ENCODE measurements at places on chromosomes 5 and 9. TPM values are rescaled to one million over a fixed set of nuclear protein-coding genes. Genes with fewer than 3 reads are reported as not detected.

The F2RL1 gene
- polyA plus RNA-seq: 10.5 TPM

- no peak for DNase-seq
These were observed 323.9 kb upstream of the PTGER4 start for GRCh38 chr5:40355846-40356245.

DNA sequence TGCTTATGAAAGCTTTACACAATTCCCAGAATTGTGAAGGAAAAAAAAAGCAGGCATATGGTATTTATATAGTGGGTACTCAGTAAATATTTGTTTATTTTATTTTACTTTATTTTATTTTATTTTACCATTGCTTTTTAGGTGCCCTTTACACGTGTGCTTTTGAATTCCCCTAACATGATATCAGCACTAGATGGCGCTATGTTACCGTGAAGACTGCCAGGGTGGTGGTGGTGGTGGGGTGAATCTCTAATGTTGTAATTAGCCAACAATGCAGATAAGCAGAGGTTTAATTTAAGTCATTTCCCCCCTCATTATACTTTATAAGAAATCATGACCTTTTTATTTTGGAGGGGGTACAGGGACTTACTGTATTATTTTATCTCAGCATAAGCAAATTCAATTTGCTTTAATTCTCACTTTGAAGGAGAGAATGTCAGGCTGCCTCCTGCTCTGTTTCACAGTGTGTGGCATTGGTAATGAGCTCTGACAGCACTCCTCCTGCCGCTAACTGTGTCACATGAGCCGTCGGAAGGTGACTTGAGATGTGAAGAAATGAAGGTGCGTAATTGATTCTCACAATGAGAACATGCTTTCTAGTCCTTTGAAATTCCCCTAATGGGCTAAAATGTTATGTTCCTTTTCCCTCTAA, 165.6 kb downstream of the YTHDC2 start:
- no peak for DNase-seq

DNA sequence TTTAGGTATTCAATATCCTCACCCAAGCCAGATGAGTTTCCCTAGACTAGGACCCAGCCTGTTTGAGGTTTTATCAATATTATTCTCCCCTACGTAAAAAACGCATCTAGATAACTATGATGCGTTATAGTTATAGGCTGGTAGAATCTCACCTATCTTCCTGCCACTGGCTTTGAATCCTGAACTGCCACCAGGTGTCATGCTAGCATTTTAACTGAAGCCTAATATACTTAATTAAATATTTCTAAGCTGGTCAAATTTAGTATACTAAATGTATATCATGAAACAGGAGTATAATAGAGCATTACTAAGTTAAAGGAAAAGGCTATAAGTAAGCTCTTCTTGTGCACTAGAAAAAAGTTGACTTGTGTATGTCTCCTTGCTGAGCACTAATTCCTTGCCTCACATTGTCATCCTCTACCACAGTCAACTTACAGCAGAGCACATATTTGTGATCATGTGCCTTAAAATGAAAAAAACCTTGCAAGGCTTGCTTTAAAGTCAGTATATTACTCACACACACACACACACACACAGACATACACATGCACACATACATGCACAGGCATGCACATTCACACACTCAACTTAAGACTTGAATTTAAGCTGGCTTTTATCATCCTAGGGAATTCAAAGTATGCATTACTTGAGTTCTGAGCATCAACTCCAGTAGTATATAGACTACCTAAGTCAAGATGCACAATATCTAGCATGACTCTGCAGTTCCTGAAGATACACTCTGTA, 303.4 kb downstream of the ADGRV1 start:
- no peak for DNase-seq

DNA sequence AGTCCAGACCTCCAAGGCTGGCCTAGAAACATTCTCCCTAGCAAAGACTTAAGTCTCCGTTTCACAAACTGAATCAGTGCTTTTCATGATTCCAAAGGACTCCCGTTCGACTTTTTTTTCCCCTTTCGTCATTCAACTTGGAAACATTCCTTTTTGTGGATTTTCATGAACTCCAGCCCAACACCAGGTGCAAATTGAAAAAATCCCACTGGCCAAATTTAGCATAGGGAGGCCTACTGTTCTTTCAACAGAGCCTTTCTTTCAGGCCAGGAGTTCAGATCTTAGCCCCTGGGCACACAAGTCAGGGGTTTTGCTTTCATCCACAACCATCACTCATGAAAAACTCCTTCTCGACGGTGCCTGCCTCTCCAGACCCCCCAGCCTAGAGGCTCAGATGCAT, 285.3 kb downstream of the PIK3R1 start:
- no peak for DNase-seq

The MAT2B gene
- 81.3 TPM for polyA plus RNA-seq

DNA sequence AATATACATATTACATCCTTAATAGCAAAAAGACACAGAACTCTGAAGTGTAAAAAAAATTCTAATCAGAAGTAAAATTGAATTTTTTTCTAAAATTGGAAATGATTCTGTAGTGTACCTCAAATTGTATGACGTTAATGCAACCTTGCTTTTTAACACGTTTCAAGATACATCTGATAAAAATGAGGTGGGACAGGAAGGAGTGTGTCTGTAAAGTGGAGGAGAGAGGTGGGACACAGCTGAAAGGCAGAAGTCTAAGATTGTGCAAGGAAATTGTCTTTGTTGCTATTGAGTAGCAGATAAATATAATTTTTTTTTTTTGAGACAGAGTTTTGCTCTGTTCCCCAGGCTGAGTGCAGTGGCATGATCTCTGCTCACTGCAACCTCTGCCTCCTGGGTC, 15.7 kb upstream of the SNX30 start:
- no peak for DNase-seq

The SLC6A3 gene
- 3.0 TPM for polyA plus RNA-seq

The SPINK6 gene
- polyA plus RNA-seq: not detected

The HSPB3 gene
- polyA plus RNA-seq: not detected

The NR2F1-AS1 gene
- 56.7 TPM for polyA plus RNA-seq

GRCh38 chr9:17600962-17601593, 22.2 kb downstream of the SH3GL2 start:
- no peak for DNase-seq

The SLC45A2 gene
- polyA plus RNA-seq: 0.12 TPM

The FAM221B gene
- 0.90 TPM for polyA plus RNA-seq

The NKD2 gene
- 6.6 TPM for polyA plus RNA-seq

The MXD3 gene
- polyA plus RNA-seq: 36.5 TPM

DNA sequence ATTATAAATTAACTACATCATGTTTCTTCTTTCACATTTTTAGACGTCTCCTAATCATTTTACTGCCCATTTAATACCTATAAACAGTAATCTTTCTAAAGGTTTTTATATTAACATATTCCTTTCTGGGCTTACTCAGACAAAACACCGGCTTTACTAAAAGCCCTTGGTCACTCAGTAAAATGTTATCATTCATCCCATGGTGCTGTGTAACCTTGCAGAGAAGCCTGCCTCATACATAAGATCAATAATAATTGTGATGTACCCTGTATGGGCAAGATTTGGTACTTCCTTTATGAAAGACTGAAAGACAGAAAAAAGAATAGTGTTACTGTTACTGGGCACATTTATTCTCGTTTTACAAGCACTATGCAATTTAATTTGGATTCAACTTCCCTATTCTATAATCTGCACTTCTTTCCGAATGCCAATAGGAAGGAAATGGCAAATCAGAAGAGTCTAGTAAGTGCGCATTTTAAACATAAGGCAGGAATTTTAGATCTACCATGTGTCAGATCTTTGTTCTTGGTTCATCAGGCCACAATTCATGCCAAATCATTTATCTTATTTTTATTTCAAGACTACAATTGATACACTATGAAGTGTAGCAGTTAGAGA, 522.2 kb downstream of the CSNK1G3 start:
- no peak for DNase-seq

- DNase-seq: no peak
These were observed 191.3 kb upstream of the NREP start for GRCh38 chr5:111948092-111948841.

DNA sequence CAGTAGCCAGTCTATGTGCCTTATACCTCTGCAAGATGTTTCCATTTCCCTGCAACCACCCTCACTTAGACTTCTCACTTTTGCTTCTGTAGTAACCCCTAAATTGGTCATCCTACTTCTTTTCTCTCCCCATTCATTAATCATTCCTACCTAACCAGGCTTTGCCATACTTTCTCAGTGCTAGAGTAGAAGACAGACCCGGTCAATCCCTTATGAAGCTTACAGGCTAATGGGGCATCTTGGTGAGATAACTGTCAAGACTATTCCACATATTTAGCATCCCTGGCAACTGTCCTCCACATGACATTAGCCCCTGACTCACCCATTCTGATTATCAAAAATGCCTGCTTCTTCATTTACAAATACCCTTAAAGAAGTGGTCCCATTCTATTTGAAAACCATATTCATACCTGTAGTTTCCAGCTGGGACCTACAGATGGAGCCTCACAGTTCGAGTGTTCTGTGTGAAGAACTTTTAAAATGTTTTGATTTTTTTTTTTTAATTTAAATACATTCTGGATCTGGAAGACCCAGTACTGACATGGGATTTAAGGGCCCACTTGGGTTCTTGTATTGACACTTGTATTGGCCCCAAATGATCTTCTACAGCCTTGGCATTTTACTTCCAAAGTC, 21.0 kb downstream of the F2RL2 start:
- no peak for DNase-seq

The RALGPS1 gene
- 26.3 TPM for polyA plus RNA-seq

DNA sequence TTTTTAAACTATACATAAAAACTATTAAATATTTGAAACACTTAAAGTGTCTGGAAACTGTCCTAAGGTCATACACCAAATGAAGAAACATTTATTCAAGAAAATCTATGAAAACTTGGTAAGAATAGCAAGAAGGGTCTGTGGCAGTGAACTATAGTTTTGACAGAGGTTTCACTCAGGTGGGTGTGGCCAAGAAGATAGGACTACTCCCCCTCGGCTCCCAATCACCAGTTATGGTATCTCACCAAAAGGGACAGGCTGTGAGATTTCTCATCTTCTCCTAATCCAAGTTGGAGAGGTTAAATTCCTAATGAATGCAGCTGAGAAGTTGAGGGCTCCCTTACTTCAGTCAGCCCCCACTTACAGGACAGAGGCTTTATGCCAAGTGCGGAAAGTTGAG, 2.9 kb downstream of the ARSK start:
- no peak for DNase-seq

The LIX1 gene
- polyA plus RNA-seq: 0.64 TPM

- no peak for DNase-seq
These were observed 337.8 kb upstream of the PAPPA start for GRCh38 chr9:115815786-115816185.

GRCh38 chr5:125550274-125550673, 803.8 kb upstream of the ZNF608 start:
- DNase-seq: no peak

- DNase-seq: no peak
These were observed 129.6 kb downstream of the EPB41L4A start for GRCh38 chr5:112289465-112289864.

The PCDHB5 gene
- 11.0 TPM for polyA plus RNA-seq

The ENTPD2 gene
- polyA plus RNA-seq: 1.7 TPM

DNA sequence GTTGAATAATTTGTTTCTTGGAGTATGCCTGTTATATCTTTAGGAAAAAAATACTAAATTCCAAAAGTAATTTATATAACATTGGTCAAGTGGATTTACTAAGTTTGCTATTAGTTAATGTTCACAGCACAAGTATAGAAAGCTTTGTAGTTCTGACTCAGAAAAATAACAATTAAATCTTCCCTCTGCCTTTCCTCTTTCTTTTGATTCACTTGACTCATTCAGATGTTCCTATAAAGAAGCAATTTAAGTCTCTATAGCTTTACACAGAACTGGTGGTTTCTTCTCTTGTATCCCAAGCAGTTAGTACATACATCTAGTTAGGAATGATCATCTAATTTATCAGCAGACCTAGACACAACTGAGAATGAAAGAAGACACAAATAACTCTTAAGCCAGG, 4.5 kb upstream of the CDC42SE2 start:
- DNase-seq: no peak

The SAXO1 gene
- 0.20 TPM for polyA plus RNA-seq

GRCh38 chr5:72691751-72692150, 124.7 kb upstream of the TNPO1 start:
- DNase-seq: no peak

- DNase-seq: no peak
These were observed 67.8 kb downstream of the LHX2 start for GRCh38 chr9:124079176-124079925.

The SMU1 gene
- polyA plus RNA-seq: 24.6 TPM

DNA sequence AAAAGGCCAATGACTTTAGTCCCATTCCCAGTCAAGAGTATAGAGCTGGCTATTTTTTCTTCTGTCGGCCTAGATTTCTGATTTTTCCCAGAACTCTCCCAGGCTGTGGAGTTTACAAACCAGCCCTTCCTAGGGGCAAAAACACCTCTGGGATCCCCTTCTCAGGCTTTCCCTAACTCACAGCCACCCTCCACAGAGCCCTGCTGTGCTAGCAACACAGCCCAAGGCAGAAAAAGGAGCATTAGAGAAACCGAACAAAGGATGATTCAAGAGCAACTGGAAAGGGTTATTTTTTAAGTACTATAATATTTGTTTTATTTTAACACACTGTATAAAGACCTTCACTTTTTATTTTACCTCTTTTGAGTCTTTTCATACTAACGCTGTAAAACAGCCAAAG, 234.8 kb downstream of the GLIS3 start:
- DNase-seq: no peak

DNA sequence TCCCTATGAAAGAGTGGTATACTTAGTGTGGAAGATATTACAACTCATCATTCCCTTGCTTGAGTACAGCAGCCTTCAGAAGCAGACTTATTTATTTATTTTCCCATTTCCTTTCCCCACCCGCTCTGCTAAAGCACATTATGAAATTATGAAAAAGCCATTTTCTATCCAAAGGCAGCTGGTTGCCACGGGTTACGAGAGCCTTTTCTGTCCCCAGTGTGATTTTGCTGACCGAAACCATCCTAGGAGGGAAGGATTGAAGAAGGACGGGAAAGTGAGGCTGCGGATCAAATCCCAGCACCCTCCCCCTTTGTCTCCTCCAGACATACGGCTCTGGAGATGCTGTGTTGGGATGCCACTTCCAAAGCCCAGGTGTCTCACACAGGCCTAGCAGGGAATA, 246.9 kb downstream of the TLR4 start:
- DNase-seq: no peak

DNA sequence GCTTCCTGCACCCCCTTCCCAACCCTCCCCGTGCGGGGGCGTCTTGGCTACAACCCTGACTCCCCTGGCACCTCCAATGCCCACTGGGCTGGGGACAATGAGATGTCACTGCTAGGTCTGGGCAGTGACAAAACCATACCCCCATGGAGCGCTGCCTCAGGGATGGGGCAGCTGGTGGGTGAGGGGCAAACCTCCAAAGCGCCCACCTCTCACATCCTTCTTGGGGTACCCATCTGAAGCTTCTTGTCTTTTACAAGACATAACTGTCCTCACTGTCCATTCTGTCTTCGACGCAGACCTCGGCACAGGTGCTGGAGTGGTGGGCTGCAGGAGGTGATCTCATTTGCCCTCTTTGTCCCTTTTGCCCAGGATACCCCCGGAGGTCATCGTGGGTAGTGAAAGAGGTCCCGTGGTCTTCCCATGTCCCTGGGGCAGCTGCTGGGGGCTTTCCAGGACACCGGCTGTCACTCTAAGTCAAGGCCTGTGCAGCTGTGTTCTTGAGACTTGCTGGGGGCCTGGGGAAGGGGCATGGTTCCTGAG, 27.8 kb upstream of the CSF1R start:
- no peak for DNase-seq

All from left lung (tissue), 14 donors.